Hematopoietic multipotent progenitor cell (in vitro differentiated cells): ENCODE measurements at places on chromosomes 2 and 18. TPM values are rescaled to one million over a fixed set of nuclear protein-coding genes. Genes with fewer than 3 reads are reported as not detected.
A peak's percentile ranks its signal among the peaks of the same experiment; 100 is the strongest.

Gene GBX2
- total RNA-seq, result not detected

Gene WDR33
- 26.9 TPM for total RNA-seq

DNA sequence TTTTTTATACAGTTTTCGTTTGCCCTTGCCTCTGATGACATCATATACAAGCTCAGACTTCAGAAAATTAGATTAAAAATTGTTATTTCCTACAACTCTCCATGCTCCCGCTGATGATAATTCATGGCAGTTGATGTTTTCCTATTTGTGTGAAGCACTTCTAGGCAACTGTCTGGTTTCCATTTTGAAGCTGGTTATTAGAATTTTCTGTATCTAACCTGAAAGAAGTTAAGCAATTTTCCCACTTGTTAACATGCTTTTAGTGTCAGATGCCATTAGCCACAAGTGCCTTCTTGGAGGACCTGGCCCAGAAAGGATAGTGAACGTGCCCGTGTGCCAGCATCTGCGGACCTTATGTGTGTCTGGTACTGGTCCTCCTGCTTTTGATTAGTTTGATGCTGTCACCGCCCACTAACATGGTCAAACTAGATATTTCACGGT is 347.6 kb upstream of the RAB12 start:
- no peak for DNase-seq

DNA sequence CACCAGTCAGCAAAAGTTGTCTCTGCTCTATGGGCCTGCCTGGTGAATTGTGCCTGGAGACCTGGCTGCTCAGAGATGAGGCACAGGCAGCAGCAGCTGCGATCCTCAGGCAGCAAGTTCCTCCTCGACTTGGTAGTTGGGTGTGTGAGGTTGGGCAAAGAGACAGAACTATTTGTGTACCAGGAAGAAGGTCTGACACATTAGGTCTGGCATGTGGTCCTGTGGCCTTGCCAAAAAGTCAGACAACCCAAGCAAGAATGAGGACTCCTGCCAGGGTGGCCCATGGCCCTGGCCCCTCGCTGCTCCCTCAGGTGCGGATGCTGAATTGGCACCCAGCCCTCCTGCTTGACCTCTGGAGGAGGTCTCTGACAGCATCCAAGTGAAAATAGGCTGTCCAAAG is 192.7 kb downstream of the DYSF start:
- DNase-seq, result no peak

Gene AP1S3
- 0.81 TPM for total RNA-seq

DNA sequence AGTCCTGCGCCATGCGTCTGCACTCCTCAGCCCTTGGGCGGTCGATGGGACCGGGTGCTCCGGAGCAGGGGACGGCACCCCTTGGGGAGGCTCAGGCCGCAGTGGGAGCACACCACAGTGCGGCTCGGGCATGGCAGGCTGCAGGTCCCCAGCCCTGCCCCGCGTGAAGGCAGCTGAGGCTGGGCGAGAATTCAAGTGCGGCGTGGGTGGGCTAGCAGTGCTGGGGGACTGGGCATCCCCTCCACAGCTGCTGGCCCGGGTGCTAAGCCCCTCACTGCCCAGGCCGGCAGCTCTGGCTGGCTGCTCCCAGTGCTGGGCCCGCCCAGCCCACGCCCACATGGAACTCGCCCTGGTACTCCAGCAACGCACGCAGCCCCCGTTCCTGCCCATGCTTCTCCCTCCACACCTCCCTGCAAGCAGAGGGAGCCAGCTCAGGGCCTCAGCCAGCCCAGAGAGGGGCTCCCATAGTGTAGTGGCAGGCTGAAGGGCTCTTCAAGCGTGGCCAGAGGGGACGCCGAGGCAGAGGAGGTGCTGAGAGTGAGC is 198.3 kb upstream of the CNTNAP5 start:
- DNase-seq, result no peak

- no peak for DNase-seq
These were observed 41.3 kb upstream of the PPP1R1C start for GRCh38 chr2:181944164-181944913.

DNA sequence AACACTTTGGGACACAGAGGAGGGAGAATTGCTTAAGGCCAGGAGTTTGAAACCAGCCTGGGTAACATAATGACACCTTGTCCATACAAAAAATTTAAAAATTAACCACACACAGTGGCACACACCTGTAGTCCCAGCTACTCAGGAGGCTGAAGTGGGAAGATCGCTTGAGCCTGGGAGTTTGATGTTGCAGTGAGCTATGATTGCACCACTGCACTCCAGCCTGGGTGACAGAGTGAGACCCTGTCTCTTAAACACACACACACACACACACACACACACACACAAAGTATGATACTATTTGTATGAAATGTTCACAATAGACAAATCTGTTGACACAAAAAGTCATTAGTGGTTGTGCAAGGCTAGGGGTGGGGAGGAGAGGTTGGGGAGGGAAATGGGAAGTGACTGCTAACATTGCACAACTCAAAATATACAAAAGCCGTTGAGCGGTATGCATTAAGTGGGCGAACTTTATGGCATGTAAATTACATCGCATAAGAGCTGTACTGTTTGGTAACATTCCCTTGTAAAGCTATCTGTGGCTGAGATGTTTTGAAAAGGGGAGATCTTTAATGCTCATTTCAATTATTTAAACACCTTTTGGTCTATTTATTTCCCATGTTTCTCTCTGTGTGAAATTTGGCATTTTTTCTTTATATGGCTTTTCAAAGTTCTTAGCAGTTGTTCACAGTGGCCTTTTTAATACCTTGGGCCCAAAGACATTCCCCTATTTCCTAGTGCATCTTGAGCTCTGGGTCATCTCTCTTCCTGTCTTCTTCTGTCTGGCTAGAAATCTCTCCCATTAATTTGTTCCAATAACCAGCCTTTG is 58.9 kb upstream of the ZNF516 start:
- DNase-seq, result peak; percentile 60

- DNase-seq, result no peak
These were observed 173.9 kb upstream of the ARL4C start for GRCh38 chr2:234670806-234671205.

- DNase-seq, result no peak
These were observed 25.6 kb upstream of the INHBB start for GRCh38 chr2:120320318-120320851.

Gene UGT1A1
- not detected for total RNA-seq

Gene UGT1A7
- not detected for total RNA-seq

DNA sequence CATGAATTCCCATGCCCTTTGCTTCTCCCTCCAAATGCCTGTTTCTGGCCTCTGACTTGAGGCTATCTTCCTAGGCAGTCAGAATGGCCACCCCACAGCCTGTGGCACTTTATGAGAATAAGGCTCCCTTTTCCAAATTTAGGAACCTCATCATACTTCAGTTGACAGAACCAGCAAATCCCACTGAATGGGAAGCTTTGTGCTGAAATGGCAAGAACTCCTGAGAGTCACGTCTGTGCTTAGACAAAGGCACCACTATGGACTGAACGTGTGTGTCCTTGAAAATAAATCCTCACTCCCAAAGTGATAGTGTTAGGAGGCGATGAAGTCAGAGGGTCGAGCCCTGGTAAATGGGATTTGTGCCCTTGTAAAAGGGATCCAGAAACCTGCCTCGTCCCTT is 559.9 kb upstream of the SOX11 start:
- DNase-seq, result no peak

DNA sequence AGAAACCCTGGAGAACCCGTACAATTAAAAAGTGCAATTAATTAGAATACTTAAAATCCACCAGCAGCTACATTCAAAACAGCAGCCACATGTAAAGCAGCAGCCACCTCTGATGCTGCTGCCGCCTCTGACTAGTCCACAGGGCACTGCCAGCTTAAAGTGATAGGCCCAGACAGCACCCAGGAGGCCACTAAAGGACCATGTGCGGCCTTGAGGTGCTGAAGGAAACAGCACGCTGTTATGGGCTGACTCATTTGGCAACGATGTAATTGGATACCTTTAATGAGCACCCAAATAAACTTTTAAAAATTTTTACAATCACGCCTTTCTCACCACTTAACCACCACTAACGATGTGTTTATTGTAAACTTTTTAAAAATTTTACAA is 209.3 kb upstream of the NCKAP5 start:
- no peak for DNase-seq

GRCh38 chr18:48002933-48003365 is 72.5 kb upstream of the SMAD2 start:
- no peak for DNase-seq

DNA sequence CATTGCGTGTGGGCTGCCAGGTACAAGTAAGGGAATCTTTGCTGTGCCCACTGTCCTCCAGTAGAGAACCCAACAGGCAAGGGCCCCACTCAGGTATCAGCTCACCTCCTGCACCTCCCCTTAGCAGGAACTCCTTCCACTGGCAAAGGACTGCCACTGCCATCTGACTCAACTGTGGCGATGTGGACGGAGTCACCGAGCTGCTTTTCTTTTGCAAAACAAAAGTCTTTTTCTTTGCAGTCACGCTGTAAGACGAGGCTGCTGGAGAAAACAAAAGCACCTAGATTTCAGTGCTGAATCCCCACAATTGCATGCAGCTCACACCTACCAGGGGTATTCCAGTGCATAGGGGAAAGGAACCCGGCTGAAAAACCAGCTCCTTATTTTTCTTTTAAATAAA is 7.9 kb downstream of the MTERF4 start:
- DNase-seq, result no peak

Gene PRKAG3
- total RNA-seq, result not detected

DNA sequence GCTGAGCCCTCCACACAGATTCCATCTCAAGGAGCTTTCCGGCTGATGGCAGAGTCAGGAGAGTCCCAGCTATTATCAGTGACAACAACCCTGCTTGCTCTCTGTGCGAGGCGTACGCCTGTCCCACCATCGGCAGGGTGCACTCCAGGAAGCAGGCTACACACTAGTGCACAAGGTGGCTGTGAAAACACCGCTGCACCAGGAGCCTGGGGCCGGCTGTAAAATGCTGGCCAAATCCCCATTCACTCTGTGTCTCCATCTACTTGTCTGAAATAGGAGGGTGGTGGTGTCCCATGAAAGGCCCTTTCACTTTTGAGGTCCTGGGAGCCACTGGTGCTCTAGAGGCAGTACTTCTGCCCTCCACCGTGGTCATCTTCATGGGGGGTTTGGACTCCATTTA is 183.2 kb upstream of the SMAD2 start:
- no peak for DNase-seq

Gene EVX2
- total RNA-seq, result not detected

DNA sequence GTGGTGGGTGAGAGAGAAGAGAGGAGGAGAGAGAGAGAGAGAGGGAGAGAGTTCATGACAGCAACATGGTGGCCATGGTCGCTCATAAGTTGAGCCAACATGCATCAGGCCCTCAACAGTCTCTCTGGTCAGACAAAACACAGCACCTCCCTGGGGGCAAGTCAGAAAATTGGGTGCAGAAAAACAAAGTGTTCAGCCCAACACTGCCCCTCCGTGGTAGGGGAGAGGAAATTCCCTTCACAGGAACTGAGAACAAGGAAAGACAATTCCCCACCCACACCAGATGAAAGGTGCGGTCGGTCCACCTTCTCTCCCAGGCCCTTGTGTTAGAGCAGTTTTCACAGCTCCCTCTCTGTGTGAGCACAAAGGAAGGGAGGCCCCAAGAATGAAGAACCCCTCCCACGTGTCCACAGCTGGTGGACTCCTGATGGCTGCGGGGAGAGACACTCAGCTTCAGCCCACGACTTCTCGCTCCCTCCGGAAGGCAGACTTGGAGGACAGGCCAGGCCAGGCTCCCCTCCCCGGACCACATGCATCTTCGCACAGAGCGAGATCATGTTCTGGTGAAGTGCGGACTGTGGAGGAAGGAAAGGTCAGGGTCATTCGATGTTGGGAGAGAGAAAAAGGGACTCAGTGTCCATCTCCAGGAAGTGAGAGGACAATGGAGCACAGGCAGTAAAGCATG is 181.7 kb downstream of the ANAPC1 start:
- DNase-seq, result no peak

Gene CCDC148
- total RNA-seq, result not detected

DNA sequence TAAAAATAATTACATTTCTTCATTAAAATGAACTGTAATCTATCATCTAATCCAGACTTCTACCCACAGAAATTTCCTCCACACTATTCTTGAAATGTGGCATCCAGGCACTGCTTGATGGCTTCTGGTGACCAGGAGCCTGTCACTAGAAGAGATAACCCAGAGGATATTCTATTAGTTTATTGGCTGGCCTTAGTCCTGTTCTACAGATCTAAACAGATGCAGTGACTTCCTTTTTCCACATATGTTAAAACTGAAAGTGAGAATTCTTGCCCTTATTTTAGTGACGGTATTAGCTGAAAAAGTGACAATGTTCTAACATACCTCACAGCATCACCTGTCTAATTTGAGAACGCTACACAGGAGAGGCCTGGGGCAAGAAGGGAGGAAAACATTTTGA is 775.4 kb downstream of the TSN start:
- DNase-seq, result no peak

- no peak for DNase-seq
These were observed 227.4 kb downstream of the MBD2 start for GRCh38 chr18:53997064-53997463.

Gene LYG2
- not detected for total RNA-seq

GRCh38 chr2:111904726-111905474 is 6.5 kb downstream of the MERTK start:
- DNase-seq, result no peak

- no peak for DNase-seq
These were observed 53.4 kb downstream of the TPGS2 start for GRCh38 chr18:36775396-36775795.

Gene AKAIN1
- total RNA-seq, result not detected

GRCh38 chr2:79702905-79703304 is 190.1 kb downstream of the CTNNA2 start:
- no peak for DNase-seq

DNA sequence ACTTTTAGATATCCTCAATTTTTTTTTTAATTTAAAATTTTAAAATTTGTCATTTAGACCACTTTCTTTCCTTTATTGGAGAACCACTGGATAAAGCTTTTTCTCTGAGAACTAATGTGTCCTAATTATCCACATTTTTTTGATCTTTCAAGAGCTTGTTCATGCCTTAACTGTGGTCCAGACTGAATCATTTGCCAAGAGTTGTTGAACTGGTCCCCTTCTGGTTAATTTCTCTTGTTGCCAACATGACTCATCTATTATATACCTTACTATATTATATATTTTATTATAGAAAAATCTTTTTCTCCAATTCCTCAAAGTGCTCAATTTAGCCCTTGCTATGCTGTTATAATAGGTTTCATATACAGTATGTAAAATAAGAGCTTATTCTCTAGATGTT is 53.1 kb upstream of the TMEM87B start:
- DNase-seq, result no peak

- DNase-seq, result no peak
These were observed 7.6 kb downstream of the HIBCH start for GRCh38 chr2:190311893-190312634.

- DNase-seq, result no peak
These were observed 627.0 kb upstream of the SLC39A10 start for GRCh38 chr2:195029804-195030654.

DNA sequence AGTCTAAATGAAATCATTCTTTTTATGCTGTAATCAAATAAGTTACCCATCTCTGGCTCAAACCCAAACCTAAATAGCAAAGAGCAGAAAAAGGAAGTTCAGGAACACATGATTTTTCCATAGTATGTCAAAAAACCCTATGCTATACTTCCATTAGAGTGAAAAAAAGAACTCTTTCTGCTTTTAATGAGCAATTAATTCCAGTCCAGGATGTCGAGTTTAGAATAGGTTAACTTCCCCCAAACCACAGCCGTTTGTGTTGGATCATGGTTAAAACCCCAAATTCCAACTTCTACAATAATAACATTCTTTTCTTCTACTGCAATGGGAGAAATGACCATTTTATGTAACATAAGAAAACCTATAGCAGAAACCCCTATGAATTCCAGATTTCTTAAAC is 171.1 kb upstream of the NRP2 start:
- no peak for DNase-seq
